ENCODE measurements at places on chromosomes 6 and 20.

GRCh38 chr6:52612336-52613054 lies 35.6 kb upstream of the TRAM2 start:
- H3K27ac ChIP-seq, result peak overlapping the region; percentile 32
- H3K4me3 ChIP-seq, result no peak overlapping the region
- H3K4me1 ChIP-seq, result peaks cover 2% of the 10 kb centered on the region
- H3K36me3 ChIP-seq, result no peaks in the 10 kb centered on the region

- H3K36me3 ChIP-seq, result peaks cover 41% of the 10 kb centered on the region
- no peaks in the 10 kb centered on the region for H3K27me3 ChIP-seq
- H3K27ac ChIP-seq, result peak overlapping the region; percentile 36
- H3K4me3 ChIP-seq, result no peak overlapping the region
- H3K4me1 ChIP-seq, result peaks cover 4% of the 10 kb centered on the region
Measured at GRCh38 chr6:105359419-105360370, 43.2 kb downstream of the PREP start.

GRCh38 chr6:99270826-99271225 lies 78.6 kb downstream of the FAXC start:
- no peak overlapping the region for H3K27ac ChIP-seq
- no peaks in the 10 kb centered on the region for H3K4me1 ChIP-seq
- no peaks in the 10 kb centered on the region for H3K27me3 ChIP-seq
- no peak overlapping the region for H3K4me3 ChIP-seq
- DNase-seq, result no peak

DNA sequence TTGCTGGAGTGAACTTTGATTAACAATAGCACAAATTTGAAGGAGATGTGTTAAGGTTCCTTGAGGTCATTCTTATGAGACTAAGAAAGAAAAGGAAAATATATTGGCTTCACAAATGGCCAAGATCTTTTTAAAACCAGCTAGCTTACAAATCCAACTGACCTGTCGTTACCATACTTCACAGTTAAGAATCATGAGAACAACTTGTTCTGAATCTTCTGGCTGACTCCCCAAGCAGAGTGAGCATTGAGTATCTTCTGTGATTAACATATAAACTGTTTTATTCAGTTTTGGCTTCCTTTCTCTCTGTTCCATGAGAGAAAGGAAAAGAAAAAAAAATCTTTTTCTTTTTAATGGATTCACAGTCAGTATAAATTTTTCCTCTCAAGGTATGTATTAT lies 277.1 kb downstream of the KHDC1L start:
- no peaks in the 10 kb centered on the region for H3K27me3 ChIP-seq
- peaks cover 3% of the 10 kb centered on the region for H3K4me1 ChIP-seq
- no peak overlapping the region for H3K4me3 ChIP-seq

GRCh38 chr6:138328210-138328609 lies 49.5 kb upstream of the SMIM28 start:
- H3K27me3 ChIP-seq, result no peaks in the 10 kb centered on the region
- DNase-seq, result no peak

- DNase-seq, result no peak
- no peaks in the 10 kb centered on the region for H3K36me3 ChIP-seq
- H3K27me3 ChIP-seq, result peaks cover 69% of the 10 kb centered on the region
- H3K4me3 ChIP-seq, result no peak overlapping the region
- H3K27ac ChIP-seq, result no peak overlapping the region
Measured at GRCh38 chr6:70282919-70283461, 19.9 kb downstream of the COL9A1 start.

DNA sequence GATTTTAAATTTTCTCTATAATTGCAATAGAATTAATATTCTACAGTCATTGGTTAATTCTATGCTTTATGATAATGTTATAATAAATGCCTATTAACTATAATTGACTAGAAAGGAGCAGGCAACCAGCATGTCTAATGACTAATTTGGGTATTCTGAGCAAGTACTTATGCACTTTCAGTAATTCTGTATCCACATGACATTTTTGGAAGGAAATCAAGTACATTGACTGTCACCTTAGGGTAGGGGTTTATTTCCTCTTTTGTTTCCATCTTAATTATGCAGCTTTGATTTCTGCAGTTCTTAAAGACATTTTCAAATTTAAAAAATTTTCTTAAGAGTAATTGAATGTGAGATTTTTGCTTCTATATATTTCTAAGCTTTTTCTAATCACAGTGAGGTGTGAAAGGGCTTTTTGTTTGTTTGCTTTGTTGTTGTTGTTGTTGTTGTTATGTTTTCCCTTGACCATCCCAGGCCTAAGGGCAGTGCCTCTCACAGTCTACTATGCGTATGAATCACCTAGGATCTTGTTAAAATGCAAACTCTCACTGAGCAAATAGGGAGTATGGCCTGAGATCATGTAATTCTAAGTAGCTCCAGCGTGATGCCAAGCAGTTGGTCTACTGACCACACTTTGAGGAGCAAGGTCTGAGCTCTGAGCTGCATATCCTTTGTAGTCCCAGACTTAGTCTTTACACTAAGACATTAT lies 467.1 kb upstream of the RNF217 start:
- H3K4me3 ChIP-seq, result no peak overlapping the region
- no peaks in the 10 kb centered on the region for H3K4me1 ChIP-seq
- no peaks in the 10 kb centered on the region for H3K36me3 ChIP-seq
- H3K27me3 ChIP-seq, result no peaks in the 10 kb centered on the region
